ENCODE measurements at places on chromosomes 7 and 10. TPM values are rescaled to one million over a fixed set of nuclear protein-coding genes. Genes with fewer than 3 reads are reported as not detected.

GRCh38 chr10:108582387-108582786 lies 1340.9 kb downstream of the XPNPEP1 start:
- no peaks in the 10 kb centered on the region for H3K27me3 ChIP-seq
- H3K36me3 ChIP-seq = no peaks in the 10 kb centered on the region
- no peak overlapping the region for H3K4me3 ChIP-seq

GRCh38 chr10:124611738-124612137 lies 132.4 kb downstream of the FAM53B start:
- H3K36me3 ChIP-seq = no peaks in the 10 kb centered on the region
- H3K4me3 ChIP-seq = no peak overlapping the region
- no peaks in the 10 kb centered on the region for H3K27me3 ChIP-seq
- H3K4me1 ChIP-seq = peaks cover 15% of the 10 kb centered on the region
- DNase-seq = no peak
- no peak overlapping the region for H3K27ac ChIP-seq

DNA sequence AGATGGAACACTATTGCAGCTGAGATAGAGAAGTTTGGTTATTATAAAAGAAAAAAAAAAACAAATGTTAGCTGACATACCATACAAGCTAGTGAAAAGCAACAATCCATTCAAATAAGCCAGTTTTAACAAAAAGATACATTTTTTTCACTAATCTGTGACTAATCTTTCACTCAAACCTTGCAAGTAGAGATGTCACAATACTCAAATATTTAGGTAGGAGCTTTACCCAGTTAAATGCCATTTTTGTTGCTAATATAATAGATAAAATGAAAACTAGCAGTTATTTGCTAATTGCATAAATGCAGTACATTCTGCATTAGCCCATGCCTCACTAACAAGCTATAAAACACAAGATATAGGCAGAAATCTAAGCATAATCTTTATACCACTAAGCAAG lies 123.6 kb downstream of the BTAF1 start:
- DNase-seq = no peak
- no peak overlapping the region for H3K27ac ChIP-seq

DNA sequence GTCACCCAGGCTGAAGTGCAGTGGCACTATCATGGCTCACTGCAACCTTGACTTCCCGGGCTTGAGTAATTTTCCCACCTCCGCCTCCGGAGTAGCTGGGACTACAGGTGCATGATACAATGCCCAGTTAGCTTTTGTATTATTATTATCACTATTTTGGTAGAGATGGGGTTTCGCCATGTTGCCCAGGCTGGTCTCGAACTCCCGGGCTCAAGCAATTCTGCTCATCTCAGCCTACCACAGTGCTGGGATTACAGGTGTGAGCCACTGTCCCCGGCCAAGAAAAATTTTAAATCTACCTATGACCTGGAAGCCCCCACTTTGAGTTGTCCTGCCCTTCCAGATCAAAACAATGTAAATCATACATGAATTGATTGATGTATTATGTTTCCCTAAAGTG lies 38.8 kb downstream of the CCDC6 start:
- DNase-seq = no peak
- H3K4me3 ChIP-seq = no peak overlapping the region
- no peaks in the 10 kb centered on the region for H3K27me3 ChIP-seq
- peaks cover 4% of the 10 kb centered on the region for H3K4me1 ChIP-seq

GRCh38 chr7:12633582-12633981 lies 53.9 kb upstream of the ARL4A start:
- H3K27me3 ChIP-seq = no peaks in the 10 kb centered on the region
- no peak overlapping the region for H3K4me3 ChIP-seq
- no peak overlapping the region for H3K27ac ChIP-seq
- DNase-seq = no peak
- H3K36me3 ChIP-seq = no peaks in the 10 kb centered on the region

GRCh38 chr10:11113156-11113555 lies 95.5 kb downstream of the CELF2 start:
- no peaks in the 10 kb centered on the region for H3K27me3 ChIP-seq
- no peak for DNase-seq
- no peaks in the 10 kb centered on the region for H3K36me3 ChIP-seq

GRCh38 chr10:90652519-90652918 lies 205.3 kb downstream of the HTR7 start:
- H3K4me3 ChIP-seq = no peak overlapping the region
- no peaks in the 10 kb centered on the region for H3K36me3 ChIP-seq
- DNase-seq = peak; percentile 18
- H3K27ac ChIP-seq = no peak overlapping the region

GRCh38 chr10:124642088-124642710 lies 102.0 kb downstream of the FAM53B start:
- H3K4me3 ChIP-seq = no peak overlapping the region
- no peaks in the 10 kb centered on the region for H3K27me3 ChIP-seq
- H3K27ac ChIP-seq = no peak overlapping the region
- peaks cover 66% of the 10 kb centered on the region for H3K4me1 ChIP-seq
- peak; percentile 58 for DNase-seq

- H3K4me3 ChIP-seq = no peak overlapping the region
- H3K4me1 ChIP-seq = peaks cover 14% of the 10 kb centered on the region
- H3K27ac ChIP-seq = no peak overlapping the region
- DNase-seq = no peak
- H3K27me3 ChIP-seq = no peaks in the 10 kb centered on the region
These were observed 3.4 kb upstream of the IL6 start for GRCh38 chr7:22723637-22724036.

- DNase-seq = no peak
- no peak overlapping the region for H3K27ac ChIP-seq
- no peak overlapping the region for H3K4me3 ChIP-seq
- no peaks in the 10 kb centered on the region for H3K36me3 ChIP-seq
- H3K27me3 ChIP-seq = no peaks in the 10 kb centered on the region
- peaks cover 23% of the 10 kb centered on the region for H3K4me1 ChIP-seq
These were observed 9.3 kb downstream of the TCF7L2 start for GRCh38 chr10:112959207-112959838.

GRCh38 chr10:34489973-34490745 lies 324.9 kb downstream of the PARD3 start:
- H3K27me3 ChIP-seq = no peaks in the 10 kb centered on the region
- H3K4me1 ChIP-seq = no peaks in the 10 kb centered on the region
- no peak overlapping the region for H3K4me3 ChIP-seq

PON1 gene
- 0.12 TPM for total RNA-seq

FLNC gene
- 14.4 TPM for total RNA-seq

COL17A1 gene
- 30.6 TPM for total RNA-seq

SPDYE5 gene
- total RNA-seq = 1.4 TPM

C10orf95 gene
- 1.3 TPM for total RNA-seq

LIPK gene
- total RNA-seq = not detected

GAD2 gene
- 1.0 TPM for total RNA-seq

Measured in testis (tissue), 5 donors.